ENCODE measurements at places on chromosomes 3 and 15.

DNA sequence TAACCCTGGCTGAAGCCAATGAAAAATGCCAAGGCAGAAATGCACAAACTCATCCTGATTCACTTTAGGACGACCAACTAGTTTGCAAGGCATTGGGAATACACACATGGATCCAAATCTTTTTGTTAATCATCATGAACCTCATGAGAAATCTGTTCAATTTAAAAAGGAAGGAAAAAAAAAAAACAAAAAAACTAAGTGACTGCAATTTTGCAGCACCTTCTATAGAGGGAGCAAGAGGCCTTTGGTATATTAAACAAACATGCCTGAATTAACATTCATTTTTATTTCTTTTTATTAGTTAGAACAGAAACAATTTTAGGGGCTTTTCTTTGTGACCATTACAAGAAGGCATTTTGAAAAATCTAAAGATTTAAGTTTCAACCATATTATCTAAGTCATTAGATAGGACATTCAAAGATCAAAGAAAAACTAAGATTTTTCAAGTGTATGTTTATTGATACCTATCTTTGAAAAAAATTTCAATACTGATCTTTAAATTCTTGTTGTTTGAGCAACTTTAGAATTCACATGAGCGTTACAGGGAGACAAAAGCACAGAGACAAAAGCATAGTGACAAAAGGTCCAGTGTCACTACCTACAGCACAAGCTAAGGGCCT, 182.4 kb downstream of the CBLB start:
- peak; percentile 0 for DNase-seq

GRCh38 chr15:39835550-39835949, 52.9 kb upstream of the FSIP1 start:
- no peak for DNase-seq

GRCh38 chr15:39453620-39454019, 127.3 kb upstream of the THBS1 start:
- no peak for DNase-seq

DNA sequence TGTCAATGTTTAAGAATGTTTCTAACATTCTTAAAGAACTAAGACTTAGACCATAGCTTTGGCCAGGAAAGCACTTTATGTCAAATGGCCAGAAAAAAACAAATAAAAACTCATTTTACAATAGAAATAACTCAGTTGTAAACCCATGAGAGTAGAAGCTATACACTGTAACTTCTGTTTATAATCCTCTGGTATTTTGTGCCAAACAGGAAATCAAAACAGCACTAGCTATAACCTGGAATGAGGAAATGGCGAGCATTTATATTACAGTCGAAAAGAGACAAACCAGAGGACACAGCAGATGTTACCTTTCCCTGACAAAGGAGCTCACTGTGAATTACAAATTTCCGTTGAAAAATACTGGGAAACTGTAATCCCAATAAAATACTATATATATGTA, 10.3 kb downstream of the GK5 start:
- no peak for DNase-seq

DNA sequence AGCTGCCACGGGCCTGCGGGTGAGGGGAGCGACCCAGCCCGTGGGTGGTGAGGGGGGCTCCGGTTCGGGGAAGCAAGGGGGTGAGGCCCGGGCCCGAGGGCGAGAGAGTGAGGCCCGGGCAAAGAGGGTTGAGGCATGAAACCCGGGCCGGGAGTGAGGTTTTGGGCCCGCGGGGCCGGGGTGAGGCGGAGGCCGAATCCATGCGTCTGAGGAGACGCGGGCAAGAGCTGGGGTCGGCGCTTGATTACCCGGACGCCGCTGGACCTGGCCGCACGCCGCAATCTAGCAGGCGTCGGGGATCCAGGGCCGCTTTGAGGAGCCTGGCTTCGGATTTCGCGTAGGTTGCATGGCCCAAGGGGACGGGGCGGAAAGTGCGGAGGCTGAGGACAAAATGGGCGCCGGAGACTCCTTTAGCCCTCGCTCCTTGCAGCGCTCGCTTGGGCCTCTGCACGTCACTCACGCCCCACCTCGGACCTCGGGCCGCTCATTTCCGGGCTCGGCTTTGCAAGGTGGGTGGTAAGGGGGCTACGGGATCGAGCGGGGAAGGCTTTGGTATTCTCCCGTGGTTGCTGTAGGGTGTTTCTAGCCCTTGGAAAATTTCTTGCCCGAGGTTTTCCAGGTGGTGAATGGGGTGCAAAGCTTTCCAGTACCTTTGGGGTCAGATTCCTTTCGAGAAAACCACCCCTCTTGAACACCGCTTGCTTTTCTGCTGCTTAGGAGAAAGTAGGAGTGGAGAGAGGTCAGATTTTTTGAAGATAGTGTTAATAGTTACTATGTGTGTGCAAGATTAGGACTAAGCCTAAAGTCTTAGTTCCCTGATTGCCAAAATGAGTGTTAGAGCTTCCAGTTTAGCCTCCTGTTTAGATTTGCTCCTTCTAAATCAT, 827 bp downstream of the SLC25A36 start:
- peak; percentile 73 for DNase-seq

DNA sequence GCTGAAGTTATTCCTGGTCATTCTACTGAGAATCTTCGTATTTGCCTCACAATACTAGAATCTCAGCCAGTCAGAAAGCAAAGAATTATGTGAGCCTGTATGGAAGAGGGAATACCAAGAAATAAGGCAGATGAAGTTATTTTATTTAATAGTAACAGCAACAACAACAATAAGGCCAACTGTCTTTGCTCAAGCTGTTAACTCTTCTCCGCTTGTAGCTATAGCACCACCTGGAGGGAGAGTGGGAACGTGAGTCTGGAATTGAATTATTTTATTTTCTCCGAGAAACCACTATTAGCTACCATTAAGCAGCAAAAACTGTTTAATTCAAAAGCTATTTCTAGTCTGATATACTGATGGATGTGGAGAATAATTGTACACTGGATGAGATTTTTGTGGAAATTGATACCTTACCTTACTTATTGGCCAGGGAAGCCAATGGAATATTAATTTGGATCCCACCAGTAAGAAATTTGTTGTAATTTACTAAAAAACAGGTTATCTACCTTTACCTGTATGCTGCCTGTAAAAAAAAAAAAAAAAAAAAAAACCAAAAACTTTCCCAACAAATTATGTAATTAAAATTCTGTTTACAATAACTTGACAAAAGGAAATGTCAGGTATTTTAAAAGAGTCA, 50.1 kb downstream of the CALML4 start:
- peak; percentile 55 for DNase-seq

GRCh38 chr3:112437146-112438022, 61.9 kb downstream of the BTLA start:
- no peak for DNase-seq

GRCh38 chr3:15205934-15206661, at the start of gene CAPN7:
Gene CAPN7 (plus strand): TSS chr3:15206246. CDS start chr3:15206496, 250 bp downstream.
- peak; percentile 88 for DNase-seq

- no peak for DNase-seq
Observed at GRCh38 chr15:80531388-80531787, 127.2 kb downstream of the ARNT2 start.

DNA sequence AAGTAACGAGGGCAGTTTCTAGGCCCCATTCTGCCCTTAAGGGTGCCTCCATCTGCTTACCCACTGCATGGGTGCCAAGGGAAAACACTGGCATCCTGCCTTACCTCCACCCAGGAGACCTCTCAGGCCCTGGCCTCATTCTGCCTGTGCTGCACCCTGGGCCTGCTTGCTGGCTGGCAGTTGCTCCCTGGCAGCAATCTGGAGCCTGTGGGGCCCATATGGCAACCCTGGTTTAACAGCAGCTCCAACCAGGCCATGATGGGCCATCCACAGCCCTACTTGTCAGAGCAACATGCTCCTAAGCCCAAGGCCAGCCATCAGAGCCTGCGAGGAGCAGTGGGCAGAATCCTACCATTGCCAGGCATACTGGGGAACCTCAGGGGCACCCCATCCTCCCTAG, 3.7 kb downstream of the C3orf18 start:
- no peak for DNase-seq

GRCh38 chr3:169104972-169105371, 558.5 kb downstream of the MECOM start:
- DNase-seq = peak; percentile 8

- no peak for DNase-seq
Observed at GRCh38 chr3:126313580-126314304, 43.5 kb downstream of the KLF15 start.

DNA sequence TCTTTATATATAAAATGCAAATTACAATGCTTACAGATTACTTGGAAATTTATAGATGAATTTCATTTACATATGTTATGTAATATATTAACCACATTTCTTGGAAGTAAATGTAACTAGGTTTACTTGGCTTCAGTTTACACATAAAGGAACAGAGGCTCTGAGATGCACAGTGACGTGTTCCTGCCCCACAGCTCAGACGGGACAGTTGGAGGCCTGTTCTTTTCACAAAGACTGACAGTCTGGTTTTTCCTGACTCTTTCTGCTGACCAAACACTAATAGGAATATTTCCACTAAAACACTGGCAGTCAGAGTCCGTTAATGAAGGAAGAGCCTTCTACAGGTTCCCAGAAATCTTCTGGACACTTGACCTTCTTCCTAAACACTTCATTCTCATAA, 336.1 kb downstream of the MFSD1 start:
- DNase-seq = no peak

DNA sequence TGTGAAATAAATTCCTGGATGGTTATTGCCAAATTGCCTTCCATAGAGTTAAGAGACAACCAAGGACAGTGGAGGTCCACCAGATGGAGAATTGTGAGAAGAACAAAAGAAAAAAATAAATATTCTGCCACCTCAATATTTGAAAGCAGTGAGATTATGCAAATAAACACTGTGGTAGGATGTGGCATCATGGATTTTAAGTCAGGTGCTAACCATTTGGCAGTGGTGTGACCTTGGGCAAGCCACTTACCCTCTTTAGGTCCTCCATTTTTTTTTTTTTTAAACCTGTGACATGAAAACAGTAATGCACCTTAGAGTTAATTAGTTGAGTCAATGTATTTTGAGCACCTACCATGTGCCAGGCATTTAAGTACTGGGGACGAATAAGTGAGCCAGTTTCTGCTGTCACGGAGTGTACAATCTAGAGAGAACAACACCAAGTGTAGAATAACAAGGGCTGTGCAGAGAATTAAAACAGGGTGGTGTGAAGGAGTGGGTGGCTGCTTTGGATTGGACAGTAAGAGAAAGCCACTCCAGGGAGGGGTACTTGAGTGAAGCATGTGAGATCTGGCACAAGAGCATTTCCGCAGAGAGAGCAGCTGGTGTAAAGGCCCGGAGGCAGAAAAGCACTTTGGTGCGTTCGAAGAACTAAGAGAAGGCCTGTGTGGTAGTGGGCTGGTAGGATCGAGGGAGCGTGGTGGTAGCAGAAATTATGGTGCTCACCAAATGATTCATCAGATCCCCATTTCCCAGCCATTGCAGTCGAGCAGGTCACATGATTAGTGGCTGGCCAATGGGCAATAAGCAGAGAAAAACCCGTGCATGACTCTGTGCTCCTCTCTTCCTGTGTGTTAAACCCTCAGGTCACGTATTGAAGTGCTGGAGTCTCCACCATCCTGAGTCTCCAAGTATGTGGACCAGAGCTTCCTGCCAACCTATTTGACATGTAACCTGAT, 39.2 kb downstream of the CCK start:
- DNase-seq = no peak

- DNase-seq = peak; percentile 16
Observed at GRCh38 chr3:161821591-161821990, 325.0 kb downstream of the OTOL1 start.

Data from Caki2 (cell line).